NCI-H774 (cell line): ENCODE measurements at places on chromosomes 2 and 18.

- DNase-seq, result no peak
Observed at GRCh38 chr18:12839057-12839525, 44.9 kb downstream of the PTPN2 start.

DNA sequence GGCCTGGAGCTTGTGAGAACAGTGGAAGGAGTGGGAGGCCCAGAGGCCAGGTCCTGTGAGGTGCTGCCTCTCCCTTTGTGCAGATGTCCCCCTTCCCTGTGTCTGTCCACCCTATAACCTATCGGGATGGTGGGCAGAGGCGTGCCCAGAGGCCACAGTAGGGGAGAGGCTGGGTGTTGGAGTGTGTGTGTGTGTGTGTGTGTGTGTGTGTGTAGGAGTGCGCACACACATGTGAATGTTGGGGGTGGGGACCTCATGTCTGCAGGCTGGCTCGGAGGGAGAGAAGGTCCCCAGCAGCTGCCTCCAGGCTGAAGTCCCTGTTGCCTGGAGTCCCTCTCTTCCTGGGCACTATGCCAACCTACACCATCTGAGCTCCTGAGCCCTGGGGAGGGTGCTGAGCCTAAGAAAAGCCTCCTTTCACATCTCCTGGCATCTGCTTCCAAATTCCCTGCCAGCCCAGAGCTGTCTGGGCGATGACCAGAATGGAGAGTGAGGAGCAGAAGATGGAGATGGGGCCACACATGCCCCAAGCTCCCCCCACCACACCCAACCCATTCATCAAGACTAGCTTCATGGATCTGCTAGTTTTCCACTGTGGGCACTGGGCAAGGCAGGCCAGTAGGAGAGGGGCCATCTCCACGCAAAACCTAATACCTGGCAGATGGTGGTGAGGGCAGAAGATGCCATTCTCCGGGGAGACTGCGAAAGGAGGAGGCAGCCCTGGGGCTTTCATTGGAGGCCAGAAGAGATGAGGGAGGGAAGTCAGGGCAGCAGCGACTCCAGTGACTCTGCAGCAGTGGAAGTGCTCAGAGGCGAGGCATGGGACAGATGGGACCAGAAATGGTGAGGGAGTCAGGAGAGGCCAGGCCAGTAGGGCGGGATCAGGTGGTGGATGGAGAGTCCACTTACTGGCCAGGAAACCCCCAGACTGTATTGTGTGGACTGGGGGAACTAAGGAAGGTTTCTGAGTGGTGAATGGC lies 20.3 kb downstream of the KCNK3 start:
- no peak for DNase-seq

GRCh38 chr2:71464389-71464788 lies 11.0 kb downstream of the DYSF start:
- no peak for DNase-seq

DNA sequence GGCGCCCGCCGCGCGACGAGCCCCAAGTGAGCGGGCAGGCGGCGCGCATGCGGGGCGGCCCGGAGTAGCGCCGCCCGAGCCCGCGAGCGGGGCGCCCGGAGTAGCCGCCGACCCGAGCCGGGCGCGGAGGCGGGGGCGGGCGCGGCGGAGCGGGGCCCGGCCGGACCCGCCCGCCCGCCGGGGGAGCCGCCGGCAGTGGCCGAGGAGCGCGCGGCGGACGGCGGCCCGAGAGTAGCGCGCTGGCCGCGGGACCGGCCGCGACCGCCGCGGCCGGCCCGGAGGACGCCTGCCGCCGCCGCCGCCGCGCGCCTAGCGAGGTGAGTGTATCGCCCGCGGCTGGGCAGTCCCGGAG lies at the start of gene GALNT1:
Gene GALNT1, plus strand, starts transcription at position 195 of the 352 bp plus-strand sequence. CDS start 72,923 bp downstream, outside the sequence.
- DNase-seq, result no peak

DNA sequence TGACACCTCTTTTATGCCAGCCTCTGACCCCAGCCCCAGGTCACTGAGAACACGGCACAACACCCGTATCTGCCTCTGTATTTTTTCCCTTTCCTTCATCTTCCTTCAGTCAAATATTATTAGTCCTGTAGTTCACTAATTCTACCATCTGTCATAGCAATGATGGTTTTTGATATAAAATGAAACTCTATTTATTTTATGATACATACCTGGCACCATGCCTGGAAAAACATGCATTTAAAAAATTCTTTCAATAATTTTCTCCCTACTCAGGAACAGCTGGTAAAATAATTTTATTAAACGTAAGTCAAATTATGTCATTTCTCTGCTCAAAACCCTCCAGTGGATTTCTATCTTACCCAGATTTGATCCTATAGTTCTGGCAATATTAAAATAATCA lies 224.7 kb downstream of the CDH7 start:
- DNase-seq, result no peak
